Stimulated activated CD4-positive, alpha-beta T cell treated with anti-CD3 and anti-CD28 coated beads, TNF-alpha, amount 100 ng/mL, for 4 hours (primary cell): ENCODE measurements at places on chromosomes 16 and 17.

DNA sequence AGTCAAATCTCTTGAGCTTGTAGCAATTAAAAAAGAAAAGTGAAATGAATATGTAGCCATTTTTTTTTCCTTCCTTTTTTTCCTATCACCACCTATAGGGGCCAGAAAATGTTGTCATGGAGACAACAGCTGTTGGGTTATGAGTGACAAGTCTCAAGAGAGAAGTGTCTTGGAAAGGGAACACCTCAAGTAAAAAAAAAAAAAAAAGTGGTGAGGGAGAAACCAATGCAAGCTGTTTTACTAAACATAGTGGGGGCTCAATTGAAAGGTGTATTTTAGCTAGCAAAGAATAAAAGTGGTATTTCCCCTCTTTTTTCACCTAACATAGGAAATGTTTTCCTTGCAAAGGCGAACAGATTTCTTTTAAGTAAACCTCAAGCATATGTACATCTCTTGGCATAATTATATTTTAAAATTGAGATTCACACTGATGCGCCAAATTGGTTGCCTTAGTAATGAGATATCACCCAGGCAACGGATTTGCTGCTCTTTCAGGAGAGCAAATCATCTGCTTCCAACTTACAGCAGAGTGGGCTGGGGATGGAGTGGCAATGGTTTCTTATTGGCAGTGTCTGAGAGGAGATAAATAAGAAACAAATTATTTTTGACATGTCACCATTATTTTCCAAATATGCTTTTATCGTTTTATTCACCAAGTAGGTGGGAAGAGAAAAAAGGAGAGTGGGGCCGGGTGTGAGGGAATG is 183.6 kb downstream of the MYO1D start:
- no peak for DNase-seq

DNA sequence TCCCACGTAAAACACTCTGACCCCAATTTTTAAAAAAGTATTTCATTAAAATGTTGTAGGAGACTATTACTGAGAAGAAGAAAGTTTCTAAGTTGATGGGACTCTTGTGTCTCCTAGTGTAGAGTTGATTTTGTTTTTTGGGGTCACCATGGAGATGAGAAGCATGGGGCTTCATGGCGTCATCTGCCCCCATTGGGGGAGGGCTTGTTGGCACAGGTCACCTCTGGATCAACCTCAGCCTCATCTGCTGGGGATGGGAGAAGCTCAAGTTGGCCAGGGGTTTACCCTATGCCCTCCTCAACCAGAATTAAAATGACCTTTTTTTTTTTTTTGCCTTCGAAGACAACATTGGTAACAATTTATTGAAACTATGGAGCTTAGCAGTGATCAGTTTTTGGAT is 28.3 kb downstream of the MSI2 start:
- no peak for DNase-seq

- no peak for DNase-seq
Measured at GRCh38 chr16:81018496-81018895, 11.5 kb downstream of the CENPN start.

DNA sequence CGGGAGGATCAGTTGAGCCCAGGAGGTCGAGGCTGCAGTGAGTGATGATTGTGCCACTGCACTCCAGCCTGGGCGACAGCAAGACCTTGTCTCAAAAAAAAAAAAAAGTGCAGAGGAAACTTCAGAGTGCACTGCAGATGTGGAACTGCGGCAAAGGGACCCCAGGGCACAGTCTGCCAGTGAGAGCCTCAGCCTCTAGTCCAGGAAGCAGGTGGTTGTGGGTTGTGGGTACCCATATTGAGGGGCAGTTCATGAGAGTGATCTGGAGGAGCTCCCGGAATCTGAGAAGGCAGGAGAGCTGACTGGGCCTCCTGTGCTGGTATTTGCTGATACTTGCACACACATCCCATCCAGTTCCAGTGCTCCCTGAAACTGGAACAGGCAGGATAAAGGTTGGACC is 13.1 kb downstream of the FOXN1 start:
- no peak for DNase-seq

- no peak for DNase-seq
Measured at GRCh38 chr16:866252-866896, 65.8 kb upstream of the GNG13 start.

GRCh38 chr16:83473926-83474650 is 333.7 kb upstream of the HSBP1 start:
- DNase-seq = no peak

- DNase-seq = no peak
Measured at GRCh38 chr17:47873200-47874090, 22.5 kb upstream of the SP6 start.
